Hematopoietic multipotent progenitor cell (in vitro differentiated cells): ENCODE measurements at places on chromosomes 12 and 14. TPM values are rescaled to one million over a fixed set of nuclear protein-coding genes. Genes with fewer than 3 reads are reported as not detected.

Gene AICDA
- not detected for total RNA-seq

DNA sequence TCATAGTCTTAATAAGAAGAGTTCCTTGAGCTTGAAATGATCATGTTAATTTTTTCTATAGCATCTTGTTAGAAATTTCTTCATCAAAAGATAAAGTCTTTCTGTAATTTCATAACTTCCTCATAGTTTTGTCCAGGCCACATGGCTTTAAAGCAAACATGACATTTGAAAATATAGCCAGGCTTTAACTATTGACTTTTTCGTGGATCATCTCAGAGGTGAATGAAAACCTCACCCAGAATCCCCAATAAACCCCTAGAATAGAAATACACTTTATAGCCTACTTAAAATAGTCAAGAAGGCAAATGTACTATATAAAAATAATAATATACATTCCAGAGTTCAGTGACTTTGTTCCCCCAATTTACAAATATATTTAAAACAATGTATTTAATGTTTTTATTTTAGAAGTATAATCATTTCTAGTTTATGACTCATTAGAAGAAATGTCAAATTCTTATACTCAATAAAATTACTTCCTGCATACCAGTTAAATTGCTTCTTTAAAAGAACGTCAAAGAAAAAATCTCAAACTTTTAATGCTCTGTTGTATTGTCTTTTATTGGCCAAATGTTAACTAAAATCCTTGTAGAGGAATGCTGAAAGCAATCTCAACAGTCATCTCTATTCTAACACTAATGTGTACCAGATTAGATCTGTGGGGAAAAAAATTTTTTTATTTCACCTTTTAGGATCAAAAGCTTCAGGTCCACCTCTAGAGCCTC, 21.6 kb downstream of the EXOC5 start:
- no peak for DNase-seq

- DNase-seq: no peak
Measured at GRCh38 chr12:103807561-103808238, 33.3 kb downstream of the NT5DC3 start.

- no peak for DNase-seq
Measured at GRCh38 chr14:63404906-63405305, 86.2 kb upstream of the GPHB5 start.

GRCh38 chr12:18753481-18754123, 15.7 kb downstream of the CAPZA3 start:
- DNase-seq: no peak

GRCh38 chr12:46472893-46473633, 100.5 kb upstream of the SLC38A2 start:
- no peak for DNase-seq

GRCh38 chr12:59121451-59121850, 201.1 kb upstream of the LRIG3 start:
- DNase-seq: no peak
